HEK293T (cell line): ENCODE measurements at places on chromosomes 5 and 9.

DNA sequence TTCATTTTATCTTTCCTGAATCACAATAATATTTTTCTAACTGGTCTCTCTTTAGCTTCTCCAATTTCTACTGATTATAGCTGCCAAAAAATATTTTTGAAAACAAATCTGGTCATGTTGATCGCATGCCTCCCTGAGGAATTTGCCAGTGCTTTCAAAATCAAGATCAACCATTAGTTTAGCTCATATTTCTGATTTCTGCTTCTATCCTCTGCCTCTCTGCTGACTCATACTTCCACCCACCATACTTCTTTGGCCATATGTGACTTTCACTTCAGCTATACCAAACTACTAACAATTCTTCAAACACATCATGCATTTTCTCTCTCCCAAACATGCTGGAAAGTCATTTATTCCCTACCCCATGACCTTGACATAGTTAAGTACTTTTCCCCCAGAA is 636.5 kb downstream of the TLE1 start:
- no peak for DNase-seq

DNA sequence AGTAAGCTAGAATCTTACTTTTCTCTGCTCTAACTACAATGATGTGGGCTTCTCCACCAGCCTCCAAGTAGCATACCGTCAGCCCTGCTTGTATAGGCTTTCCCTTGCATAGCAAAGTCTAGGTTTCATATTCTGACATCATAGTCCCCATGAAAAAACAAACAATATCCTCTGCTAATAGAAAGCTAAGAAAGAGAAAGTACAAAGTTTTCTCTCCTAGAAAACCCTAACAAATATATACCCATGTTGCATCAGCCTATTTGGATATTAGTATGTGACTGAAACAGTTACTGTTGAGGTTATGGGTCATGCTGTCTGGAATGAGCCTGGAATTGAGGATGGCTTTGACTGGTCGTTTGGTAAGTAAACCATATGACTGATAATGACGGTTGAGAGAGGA is 1696.0 kb downstream of the MAT2B start:
- no peak for DNase-seq

DNA sequence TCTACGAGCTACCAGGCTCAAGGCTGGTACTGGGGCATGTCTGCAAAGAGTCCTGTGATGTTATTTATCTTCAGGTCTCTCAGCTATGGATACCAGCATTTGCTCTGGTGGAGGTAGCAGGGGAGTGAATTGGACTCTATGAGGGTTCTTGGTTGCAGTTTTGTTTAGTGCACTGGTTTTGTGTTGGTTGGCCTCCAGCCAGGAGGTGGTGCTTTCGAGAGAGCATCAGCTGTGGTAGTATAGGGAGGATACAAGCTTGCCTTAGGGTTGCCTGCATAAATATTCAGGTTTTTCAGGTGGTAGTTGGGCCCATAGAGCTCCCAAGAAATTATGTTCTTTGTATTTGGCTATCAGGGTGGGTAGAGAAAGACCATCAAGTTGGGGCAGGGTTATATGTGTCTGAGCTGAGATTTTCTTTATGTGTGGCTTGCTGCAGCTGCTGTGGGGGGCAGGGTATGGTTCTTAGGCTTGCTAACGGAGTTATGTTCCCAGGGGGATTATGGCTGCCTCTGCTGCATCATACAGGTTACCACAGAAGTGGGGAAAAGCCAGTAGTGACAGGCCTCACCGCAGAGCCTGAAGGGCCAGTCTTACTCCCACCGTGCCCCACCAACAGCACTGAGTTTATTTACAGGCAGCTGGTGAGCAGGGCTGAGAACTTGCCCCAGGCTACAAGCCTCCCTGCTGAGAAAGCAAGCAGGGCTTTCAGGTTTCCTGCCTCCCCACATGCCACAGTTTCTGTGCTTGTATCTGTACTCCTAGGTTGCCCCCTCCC is 9.7 kb upstream of the RIOK2 start:
- DNase-seq, result peak; percentile 9

- DNase-seq, result no peak
These were observed 6.4 kb downstream of the LMBRD2 start for GRCh38 chr5:36145311-36145710.

DNA sequence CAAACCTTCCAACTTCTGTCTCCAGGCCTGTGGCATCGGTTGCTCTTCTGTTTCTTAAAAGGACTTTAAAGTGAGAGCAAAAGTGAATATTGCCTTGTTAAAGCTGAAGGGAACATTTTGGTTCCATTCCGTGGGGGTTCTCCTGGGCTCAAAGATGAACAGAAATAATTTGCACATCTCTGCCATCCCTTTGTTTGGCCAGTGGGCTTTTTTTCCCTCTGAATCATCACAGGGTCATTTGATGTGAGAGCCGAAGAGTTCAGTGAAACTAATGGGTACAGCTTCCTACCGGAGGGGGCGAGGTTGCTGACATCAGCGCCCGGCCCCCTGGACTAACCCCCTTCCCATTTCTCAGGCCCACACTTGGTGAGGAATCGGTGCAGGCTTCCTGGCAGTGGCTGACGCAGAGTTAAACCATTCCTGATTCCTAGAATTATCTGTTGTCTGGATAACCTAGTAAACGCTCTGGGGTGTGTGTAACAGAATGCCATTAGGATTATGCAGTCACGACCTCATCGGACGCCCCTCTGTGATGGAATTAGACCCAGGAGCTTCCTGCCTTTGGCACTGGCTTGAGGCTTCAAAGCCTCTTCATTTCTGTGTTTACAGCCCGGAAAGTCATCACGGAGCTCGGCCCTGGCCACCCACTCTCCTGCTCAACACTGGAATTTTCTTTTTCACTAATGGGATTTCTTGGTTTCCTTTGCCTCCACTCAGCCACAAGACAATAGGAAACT is 61.6 kb upstream of the RPL26L1 start:
- no peak for DNase-seq
